Dorsolateral prefrontal cortex (tissue), 122 donors: ENCODE measurements at places on chromosomes 12 and 14.

- DNase-seq: no peak
These were observed 298.1 kb upstream of the FOXG1 start for GRCh38 chr14:28468191-28469151.

- no peak for DNase-seq
These were observed 51.8 kb downstream of the PARP11 start for GRCh38 chr12:3821441-3821840.

- no peak for DNase-seq
These were observed 219.6 kb downstream of the KTN1 start for GRCh38 chr14:55799508-55800095.

- no peak for DNase-seq
These were observed 1241.4 kb upstream of the TMEM132C start for GRCh38 chr12:127025545-127025944.

DNA sequence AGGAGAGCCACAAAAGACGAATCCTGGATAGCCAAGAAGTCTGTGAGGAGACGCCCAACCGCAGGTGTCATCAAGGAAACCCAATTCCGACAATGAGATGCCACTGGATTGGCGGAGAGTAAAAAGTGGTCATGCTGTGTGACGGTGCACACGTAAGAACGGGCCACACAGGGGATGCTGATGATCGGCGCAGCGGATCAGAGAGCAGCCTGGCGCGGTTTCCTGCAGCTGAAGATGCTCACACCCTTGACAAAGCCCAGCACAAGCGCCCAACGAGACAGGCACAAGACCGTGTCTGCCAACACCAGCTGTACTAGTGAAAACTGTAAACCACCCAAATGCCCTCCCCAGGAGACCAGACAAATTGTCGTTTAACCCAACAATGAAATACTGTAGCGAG, 55.8 kb downstream of the CCDC85C start:
- peak; percentile 65 for DNase-seq

DNA sequence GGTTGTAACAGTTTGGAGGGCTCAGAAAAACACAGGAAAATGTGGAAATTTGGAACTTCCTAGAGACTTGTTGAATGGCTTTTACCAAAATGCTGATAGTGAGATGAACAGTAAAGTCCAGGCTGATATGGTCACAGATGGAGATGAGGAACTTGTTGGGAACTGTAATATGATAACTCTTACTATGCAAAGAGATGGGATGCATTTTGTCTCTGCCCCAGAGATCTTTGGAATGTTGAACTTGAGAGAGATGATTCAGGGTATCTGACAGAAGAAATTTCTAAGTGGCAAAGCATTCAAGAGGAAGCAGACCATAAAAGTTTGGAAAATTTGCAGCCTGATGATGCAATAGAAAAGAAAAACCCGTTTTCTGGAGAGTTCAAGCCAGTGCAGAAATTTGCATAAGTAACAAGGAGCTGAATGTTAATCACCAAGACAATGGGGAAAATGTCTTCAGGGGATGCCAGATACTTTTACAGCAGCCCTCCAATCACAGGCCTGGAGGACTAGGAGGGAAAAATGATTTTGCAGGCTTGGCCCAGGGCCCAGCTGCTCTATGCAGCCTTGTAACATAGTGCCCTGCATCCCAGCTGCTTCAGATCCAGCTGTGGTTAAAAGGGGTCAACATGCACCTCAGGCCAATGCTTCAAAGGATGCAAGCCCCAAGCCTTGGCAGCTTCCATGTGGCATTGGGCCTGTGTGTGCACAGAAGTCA, 572.7 kb upstream of the ATP2B1 start:
- no peak for DNase-seq

GRCh38 chr12:45290216-45290605, 74.3 kb downstream of the ANO6 start:
- DNase-seq: no peak

GRCh38 chr12:19779395-19780056, 340.2 kb downstream of the AEBP2 start:
- DNase-seq: no peak

DNA sequence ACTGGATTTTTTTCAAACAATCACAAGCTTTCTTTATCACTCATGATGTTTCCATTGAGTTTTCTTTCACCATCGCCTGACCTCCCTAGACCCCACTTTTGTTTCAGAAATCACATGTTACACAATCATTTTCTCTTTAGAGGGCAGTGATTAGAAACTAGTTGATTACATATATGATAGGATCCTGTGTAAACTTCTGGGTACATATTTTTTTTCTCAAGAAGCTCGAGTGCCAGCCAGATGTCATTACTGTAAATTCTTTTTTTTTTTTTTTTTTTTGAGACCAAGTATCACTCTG, 62.4 kb upstream of the PSMA6 start:
- no peak for DNase-seq

- DNase-seq: no peak
These were observed 4.7 kb downstream of the TMEM263 start for GRCh38 chr12:106960443-106960842.

GRCh38 chr12:43964961-43965360, 129.1 kb downstream of the TMEM117 start:
- no peak for DNase-seq

- no peak for DNase-seq
These were observed 457.7 kb upstream of the SYT1 start for GRCh38 chr12:78406828-78407227.

DNA sequence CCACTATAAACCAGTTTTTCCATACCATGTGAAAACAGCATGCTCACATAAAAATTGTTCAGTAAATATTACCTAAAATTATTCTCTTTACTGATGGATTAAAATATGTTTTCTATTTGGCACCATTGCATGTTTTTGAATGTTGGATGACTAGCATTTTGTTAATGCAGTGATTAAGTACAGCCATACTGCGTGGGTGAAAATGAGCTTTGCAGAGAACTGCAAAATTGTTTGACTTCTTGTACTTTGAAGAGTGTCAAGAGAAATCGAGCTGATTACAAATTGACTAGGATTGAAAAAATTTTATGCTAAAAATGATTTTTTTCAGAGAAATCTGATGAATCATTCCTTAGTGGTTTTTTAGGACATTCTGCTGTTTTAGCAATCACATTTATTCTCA, 452.9 kb downstream of the RPL10L start:
- no peak for DNase-seq

- DNase-seq: no peak
These were observed 71.7 kb downstream of the ANO2 start for GRCh38 chr12:5873281-5873919.
